ENCODE measurements at places on chromosomes 3 and 15.

DNA sequence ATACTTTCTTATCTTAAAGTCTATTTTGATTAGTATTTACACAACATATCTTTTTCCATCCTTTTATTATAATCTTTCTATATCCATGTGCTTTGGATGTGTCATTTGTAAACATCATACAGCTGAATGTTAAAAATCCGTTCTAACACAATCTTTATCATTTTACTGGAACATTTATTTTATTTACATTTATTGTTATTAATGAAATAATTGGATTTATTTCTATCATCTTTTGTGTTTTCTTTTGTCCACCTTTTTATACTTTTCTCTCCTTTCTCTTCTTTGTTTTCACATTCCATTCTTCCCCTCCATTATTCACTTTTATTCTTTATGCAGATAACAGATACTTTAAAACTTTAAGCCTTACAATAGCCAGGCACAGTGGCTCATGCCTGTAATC, 34.7 kb upstream of the CTDSPL start:
- DNase-seq: no peak

DNA sequence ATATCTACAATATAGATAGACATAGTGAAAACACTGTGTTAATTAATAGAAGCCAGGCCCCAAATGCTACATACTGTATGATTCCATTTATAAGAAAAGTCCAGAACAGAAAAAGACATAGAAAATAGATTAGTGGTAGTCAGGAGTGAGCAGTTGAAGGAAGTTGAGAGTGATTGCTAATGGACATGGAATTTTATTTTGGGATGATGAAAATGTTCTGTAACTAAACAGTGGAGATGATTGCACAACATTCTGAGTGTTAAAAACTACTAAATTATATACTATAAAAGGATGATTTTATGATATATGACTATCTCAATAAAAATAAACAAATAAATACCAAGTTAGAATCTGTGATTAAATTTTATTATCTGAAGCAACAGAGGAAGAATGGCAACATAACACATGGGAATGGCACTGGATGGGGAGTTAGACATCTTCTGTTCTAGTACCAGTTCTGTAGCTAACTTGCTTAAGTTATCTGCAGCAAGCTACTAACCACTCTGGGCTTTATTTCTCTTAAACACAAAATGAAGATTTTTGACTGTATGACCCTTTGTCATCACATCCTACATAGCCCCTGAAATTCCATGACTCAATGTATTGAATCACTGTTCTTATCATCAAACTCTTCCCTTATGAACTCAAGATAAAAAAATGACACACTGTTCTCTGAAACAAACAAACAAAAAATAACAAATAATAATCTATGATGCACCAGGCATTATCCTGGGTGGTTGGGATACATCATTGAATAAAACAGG, 612.7 kb downstream of the TBL1XR1 start:
- DNase-seq: no peak

GRCh38 chr15:84022516-84022915, 213.1 kb upstream of the GOLGA6L4 start:
- no peak for DNase-seq

GRCh38 chr3:18098960-18099587, 326.1 kb downstream of the SATB1 start:
- no peak for DNase-seq

DNA sequence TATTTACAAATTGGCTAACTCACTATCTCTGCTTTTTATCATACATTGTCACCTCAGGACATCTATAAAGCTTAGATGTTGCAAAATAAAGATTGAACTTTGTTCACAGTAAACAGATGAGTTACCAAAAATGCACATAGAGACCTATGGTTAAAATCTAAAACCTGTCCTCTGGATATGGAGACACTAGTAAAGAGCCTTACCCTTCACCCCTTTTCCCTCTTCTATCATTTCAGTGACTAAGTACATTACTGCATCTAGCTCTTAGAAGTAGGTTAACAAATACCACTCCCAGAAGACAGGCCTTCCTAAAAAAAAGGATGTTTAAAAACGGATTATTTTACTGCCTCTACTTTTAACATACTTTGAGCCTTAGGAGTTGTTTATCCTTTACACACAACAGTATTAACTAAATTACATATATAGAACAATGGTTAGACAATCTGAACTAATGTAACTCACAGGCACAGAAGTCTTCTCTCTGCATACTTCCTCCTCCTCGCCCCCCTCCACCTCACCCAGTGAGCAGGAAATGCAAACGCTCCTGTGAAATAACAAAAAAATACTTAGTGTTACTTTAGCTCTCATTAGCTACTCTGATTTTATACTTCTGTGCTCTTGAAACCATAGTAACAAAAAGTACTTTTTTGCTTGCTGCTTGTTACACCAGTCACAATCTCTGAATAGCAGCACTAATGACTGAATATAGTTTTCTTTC, 23.3 kb downstream of the IREB2 start:
- DNase-seq: no peak

DNA sequence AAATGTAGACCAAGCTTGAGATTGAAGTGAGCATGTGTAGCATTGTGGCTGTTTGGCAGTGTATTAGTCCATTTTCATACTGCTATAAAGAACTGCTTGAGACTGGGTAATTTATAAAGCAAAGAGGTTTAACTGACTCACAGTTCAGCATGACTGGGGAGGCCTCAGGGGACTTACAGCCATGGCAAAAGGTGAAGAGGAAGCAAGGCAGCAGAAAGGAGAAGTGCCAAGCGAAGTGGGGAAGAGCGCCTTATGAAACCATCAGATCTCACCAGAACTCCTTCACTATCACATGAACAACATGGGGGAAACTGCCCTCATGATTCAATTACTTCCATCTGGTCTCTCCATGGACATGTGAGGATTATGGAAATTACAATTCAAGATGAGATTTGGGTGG, 8.6 kb upstream of the CERS3 start:
- no peak for DNase-seq

- no peak for DNase-seq
Measured at GRCh38 chr3:71310980-71311660, 272.4 kb downstream of the FOXP1 start.
